AG10803 (cell line): ENCODE measurements at places on chromosomes 16 and 17.

DNA sequence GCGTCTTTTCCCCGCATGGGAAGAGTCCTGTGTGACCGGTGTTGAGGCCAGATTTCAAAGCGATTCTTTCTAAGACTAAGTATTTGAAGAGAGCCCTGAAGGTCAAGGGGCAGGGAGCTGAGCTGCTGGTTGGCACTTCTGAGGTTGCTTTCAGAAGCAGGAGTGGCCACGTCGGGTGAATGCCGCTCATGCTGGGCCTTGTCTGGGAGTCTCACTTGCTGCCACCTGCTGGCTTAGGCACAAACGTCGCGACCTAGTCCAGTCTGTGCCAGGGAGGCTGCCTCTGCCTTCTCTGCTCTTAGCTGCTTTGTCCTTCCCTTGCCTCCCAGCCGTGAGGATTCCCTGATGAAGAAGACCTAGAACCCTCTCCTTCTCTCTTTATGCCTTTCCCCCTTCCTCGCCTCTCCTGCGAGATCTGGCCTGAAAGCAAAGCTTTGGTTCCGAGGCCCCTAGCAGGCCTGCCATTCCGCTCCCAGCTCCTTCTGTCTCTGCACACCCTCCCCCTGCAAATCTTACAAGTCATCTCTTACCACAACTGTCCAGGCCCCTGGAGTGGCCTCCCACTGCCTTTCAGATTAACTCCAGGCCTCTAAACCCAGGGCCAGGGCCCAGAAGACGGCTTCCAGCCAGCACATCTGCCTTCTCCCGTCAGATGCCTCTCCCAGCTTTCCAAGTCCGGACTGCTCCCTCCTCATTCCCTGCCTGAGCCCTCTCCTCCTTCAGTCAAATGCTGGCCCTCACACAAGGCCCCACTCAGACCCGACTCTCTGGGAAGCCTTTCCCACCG lies 11.4 kb downstream of the CTNS start:
- peak; percentile 74 for DNase-seq

- no peak for DNase-seq
Measured at GRCh38 chr17:29049541-29050145, 6.7 kb downstream of the PIPOX start.

DNA sequence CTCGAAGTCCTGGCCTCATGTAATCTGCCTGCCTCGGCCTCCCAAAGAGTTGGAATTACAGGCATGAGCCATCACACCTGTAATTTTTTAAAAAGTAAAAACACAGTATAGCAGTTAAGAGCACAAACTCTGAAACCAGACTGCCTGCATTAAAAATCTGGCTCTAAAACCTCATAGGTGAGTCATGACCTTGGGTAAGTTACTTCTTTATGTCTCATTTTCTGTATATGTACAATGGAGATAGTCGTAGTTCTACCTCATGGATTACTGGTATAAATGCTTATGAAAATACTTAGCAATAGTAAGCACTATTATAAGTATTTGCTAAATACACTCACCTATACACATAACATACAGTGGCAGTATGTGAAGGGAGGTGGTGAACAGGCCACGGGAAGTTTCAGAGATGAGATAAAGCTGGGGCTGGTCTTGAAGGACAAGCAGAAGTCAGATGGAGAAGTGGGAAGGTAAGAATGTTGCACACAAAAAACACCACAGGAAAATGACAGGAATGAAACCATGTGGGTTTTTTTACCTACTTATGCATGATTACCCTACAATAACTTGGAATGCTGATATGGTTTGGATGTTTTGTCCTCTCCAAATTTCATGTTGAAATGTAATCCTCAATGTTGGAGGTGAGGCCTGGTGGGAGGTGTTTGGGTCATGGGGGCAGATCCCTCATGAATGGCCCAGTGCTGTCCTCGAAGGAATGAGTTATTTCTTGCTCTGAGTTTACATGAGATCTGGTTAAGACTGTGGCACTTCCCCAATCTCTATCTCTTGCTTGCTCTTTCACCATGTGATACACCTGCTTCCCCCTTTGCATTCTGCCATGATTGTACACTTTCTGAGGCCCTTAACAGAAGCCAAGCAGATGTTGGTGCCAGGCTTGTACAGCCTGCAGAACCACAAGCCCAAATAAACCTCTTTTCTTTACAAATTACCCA lies 33.9 kb downstream of the ZNF652 start:
- DNase-seq, result no peak

DNA sequence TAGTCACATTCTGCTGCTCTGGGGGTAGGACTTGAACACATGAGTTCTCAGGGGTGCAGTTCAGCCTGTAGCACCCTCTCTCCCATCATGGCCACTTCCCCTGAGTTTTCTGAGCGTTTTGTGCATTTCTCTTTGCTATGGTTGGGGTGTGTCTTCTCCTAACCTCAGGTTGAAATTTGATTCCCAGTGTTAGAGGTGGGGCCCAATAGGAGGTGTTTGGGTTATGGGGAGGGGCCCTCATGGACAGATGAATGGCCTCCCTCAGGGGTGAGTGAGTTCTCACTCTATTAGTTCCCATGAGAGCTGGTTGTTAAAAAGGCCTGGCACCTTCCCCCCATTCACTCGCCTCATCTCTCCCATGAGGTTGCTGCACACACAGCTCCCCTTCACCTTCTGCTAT lies 101.1 kb downstream of the FOXL1 start:
- no peak for DNase-seq

GRCh38 chr17:6046431-6046830 lies 23.7 kb upstream of the WSCD1 start:
- no peak for DNase-seq

- DNase-seq, result no peak
Measured at GRCh38 chr17:80422981-80423380, 8.0 kb downstream of the ENDOV start.

DNA sequence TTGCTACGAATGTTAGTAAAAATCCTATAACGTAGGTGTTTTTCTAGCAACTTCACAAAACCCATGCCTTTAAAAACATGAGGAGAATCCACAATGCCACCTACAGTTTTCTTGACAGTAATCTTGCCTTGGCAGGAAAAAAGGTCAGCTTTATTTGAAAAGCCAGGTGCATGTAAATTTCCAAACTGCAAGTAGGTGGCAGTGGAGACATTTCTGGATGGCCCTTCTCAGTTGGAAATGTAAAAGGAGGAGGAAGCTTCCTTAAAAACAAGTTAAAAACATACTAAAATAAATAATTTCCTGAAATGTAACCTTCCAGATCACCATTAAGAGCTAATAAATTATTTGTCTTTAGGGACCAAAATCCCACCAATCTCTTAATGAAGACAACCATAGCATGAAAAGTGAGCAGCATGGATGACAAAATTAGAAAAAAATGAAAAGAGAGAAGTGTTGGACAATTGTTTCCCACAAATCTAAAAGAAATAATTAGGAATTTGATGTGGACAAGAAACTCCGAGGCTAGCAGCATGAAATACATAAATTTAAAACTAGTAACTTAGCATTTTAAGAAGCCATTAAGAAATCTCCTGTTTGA lies 152.2 kb downstream of the SNX11 start:
- DNase-seq, result peak; percentile 43

DNA sequence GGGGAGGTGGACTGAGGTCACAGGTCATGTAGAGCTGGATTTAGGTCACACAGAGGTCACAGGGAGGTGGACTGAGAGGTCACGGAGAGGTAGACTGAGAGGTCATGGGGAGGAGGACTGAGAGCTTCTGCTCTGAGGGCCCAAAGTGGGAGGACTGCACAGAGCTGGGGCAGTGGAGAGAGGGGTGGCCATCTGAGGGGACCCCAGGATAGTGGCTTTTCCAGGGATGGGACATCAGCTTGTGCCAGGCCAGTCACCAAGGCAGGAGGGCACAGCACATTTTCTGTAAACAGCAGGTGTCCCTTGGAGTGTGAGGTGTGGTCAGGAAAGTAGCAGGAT lies 26.1 kb upstream of the JPT2 start:
- DNase-seq, result no peak

DNA sequence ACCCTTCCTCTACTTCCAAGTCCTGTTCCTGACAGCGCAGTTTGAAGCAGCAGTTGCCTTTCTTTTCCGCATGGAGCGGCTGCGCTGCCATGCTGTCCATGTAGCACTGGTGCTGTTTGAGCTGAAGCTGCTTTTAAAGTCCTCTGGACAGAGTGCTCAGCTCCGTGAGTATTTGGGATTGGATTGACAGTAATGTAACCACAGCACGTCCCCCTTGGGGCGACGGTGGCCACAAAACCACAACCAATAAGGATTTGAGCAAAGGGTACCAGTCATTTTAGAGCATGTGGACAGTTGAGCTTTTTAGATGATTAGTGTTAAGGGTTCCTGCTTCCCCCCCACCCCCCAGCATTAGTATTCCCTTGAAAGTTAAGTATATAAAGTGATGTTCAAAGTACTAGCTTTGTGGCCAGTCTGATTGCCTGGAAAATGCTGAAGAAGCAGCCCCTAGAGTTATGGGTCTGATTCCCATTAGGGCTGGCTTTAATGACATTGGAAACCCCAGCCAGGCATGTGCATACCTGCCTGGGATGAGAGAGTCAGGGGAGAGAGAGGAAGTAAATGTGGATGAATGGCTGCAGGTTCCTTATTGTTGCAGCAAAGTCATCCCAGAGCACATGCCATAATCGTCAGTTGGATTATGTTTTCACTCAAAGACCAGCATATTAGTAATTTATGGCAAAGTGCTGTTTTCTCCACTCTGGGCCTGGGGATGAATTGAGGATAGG lies 31.6 kb upstream of the SLC12A3 start:
- DNase-seq, result no peak

- DNase-seq, result no peak
Measured at GRCh38 chr16:19458722-19459379, 41.2 kb downstream of the TMC5 start.

DNA sequence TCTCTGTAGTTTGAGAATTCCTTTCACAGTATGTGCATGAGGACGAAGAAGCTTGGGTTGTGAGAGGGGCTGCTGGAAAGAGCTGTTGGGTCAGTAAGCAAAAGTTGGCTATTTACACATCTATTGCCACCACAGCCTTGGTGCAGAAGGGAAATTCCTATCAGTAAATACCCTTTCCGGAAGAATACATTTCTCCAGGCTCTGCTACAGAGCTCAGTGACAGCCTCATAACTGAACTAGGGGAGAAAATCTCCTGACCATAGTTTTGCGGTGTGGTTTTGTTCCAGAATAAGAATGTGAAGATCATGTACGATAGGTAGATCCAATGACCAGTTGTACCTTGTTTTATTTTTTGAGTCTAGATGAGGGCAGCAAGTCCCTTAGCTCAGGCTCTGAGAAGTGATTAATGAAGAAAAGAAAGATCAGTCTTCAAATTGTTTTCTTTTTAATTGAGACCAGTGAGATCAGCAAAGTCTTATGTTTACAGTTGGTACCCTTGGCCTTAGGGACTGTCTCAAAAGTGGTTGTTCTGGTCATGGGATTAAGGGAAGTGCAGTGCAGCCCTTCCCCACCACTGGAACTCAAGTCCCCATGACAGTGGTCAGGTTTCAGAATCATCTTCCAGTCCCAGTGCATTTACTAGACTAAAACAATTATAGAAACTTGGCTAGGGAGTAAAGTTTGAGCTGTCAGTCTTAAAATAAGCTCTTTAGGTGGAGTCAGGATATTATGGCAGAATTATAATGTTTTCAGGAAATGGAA lies 123.5 kb downstream of the PHKB start:
- no peak for DNase-seq

GRCh38 chr16:78446992-78447563 lies 347.6 kb downstream of the WWOX start:
- no peak for DNase-seq

- no peak for DNase-seq
Measured at GRCh38 chr17:149897-150584, 12.7 kb downstream of the SCGB1C2 start.

- no peak for DNase-seq
Measured at GRCh38 chr17:49191409-49191916, 18.9 kb downstream of the GNGT2 start.
